ENCODE measurements at places on chromosomes 2 and 18.

DNA sequence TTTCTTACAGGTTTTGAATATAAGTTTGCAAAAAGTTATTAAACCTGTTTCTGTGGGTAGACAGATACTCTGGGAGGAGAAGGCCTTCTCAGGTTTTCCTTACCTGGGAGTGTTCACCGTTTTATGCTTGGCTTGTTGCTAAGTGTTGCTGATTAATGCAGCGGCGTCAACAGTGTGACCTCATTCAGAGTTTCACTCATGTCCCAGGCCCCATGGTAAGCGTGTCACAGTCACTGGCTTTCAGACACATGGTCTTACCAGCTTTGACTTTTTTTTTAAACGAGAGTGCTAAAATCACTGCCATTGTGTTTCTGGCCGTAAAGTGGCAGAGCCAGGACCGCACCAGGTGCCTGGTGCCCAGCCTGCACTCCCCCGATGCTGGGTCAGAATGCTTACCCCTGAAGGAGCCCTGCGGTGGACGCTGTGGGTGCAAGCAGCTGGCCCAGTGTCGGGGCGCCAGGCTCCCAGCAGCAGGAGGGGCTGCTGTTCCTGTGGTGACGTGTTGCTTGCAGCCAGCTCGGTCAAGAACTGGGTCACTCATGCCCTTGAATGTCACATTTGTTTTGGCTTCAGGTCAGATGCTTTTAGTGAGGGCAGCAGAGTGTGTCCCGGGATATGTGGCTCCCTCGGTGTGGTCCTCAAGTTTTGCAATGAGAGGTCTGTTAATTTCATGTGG lies 3.5 kb downstream of the CAPN10 start:
- no peak for DNase-seq

GRCh38 chr2:134499307-134499926 lies 219.4 kb downstream of the TMEM163 start:
- no peak for DNase-seq

GRCh38 chr18:47709556-47709955 lies 220.9 kb downstream of the SMAD2 start:
- no peak for DNase-seq

- no peak for DNase-seq
These were observed 13.4 kb upstream of the CELF4 start for GRCh38 chr18:37578886-37579513.

DNA sequence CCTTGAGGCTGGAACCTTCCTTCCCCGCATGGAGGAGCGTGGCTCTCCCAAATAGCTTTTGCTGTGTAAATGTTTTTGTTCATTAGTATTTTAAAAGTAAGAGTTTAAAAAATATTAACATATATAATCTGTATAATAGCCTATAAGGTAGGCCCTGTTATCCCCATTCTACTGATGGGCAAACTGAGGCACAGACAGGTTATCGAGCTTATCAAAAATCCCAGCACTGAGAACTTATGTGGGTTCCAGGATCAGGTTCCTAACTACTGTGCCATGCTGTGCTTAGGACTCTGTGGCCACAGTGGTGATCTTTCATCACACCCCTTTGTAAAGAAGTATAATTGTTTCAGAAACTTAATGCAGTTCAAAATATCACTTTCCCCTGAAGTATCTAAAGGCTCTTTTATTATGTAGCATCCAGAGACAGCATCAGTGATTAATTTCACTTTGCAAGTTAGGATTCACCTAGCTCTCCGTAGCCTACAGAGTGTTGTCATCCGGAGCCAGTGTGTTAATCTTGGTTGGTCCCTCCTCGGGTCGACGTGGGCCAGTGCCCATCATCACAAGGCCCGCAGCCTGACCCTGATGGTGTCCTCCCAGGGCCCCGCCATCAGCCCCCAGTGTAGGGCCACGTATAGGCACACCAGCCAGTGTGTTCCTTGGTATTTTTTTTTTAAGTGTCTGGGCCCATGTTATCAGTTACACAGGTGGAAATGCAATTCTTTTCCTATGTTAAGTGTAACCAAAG lies 28.7 kb downstream of the CABLES1 start:
- DNase-seq: no peak

- no peak for DNase-seq
These were observed 718.7 kb upstream of the SLC8A1 start for GRCh38 chr2:41170589-41170988.

DNA sequence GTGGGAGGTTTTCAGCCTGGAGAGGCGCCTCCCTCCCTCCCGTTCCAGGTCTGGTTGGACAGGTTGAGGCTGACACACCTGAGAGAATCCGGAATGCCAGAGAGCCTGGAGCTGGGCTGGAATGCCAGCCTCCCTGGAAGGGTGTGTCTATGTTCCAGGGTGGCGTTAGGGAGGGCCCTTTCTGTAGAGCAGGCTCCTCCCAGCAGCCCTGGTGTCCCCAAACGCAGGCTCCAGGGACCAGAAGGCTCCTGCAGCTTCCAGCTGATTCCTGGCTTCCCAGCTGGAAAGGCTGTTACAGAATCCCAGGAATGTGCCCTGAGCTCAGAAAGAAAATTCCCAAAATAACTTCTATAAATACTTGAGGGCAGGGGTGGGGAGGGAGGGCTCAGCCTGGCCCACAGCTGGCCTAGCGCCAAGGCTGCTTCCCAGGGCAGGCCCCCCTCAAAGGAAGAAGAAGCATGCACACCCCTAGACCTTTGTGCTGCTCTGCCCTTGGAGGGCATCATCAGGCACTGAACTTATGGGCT lies 85.4 kb downstream of the STPG4 start:
- no peak for DNase-seq

- no peak for DNase-seq
These were observed 3.9 kb downstream of the NEB start for GRCh38 chr2:151730262-151730975.

DNA sequence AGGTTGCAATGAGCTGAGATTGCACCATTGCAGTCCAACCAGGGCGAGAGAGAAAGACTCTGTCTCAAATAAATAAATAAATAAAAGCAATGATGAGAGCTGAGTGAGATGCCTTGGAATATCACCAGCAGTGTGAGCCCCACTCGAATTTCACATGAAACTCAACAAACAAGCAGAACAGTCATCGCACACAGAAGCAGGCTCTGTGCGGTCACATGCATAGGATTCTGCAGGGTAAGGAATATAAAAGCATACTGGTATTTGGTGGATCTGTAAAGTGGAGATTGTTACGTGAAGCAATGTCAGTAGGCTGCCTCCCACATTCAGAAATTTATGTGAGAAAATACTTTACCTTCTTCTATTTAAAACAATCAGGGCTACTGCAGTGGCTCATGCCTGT lies 18.0 kb upstream of the AP1S3 start:
- no peak for DNase-seq

DNA sequence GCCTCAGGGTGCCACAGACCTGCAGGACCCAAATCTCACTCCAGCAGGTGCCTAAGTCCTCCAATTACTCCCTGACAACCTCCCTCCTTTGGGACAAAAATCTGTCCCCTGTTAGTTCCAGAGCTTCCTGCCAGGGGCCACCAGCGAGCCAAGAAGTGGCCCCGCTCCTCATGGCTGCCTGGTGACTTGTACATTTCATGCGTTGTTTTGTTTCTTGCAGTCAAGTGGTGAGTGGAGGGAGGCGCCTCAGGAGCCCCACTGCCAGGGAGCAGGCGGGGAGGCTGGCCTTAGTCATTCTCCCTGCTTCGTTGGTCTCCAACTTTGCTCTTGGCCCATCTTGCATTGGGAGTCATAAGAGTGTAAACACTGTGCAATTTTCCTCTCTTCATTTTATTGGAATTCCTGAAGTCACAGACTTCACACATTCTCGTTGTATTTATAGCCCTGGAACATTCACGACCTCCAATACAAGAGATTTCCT lies 81.3 kb downstream of the KCNF1 start:
- no peak for DNase-seq

DNA sequence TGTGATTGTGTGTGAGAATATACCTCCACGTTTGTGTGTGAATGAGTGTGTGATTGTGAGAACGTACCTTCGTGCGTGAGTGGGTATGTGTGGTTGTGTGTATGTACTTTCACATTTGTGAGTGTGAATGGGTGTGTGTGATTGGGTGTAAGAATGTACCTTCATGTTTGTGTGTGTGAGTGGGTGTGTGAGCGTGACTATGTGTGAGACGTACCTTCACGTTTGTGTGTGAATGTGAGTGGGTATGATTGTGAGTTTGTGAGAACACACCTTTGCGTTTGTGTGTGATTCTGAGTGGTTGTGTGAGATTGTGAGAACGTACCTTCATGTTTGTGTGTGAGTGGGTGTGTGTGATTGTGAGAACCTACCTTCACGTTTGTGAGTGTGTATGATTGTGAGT lies 5.8 kb upstream of the ADCY3 start:
- DNase-seq: no peak

DNA sequence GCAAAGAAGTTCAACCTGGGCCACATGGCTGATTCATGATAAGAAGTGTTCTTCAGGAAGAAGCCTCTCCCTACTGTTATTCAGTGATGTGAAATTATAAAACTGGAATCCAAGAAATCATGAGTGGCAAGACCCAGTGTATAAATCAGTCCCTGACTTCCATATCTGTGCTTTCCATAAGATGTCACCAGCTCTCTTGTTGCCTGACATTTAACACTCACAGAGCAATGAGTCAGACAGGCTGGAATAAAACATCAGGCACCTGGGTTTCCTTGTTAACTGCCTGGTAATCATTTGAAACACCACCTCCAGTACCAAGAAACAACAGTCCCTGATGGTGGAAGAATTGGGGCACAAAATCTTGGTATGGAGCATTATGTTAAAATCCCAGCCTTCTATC lies 76.1 kb downstream of the SCG2 start:
- no peak for DNase-seq

- no peak for DNase-seq
These were observed 1529.5 kb downstream of the LRP1B start for GRCh38 chr2:140601342-140601741.

GRCh38 chr18:33745871-33746545 lies 168.0 kb downstream of the ASXL3 start:
- no peak for DNase-seq

DNA sequence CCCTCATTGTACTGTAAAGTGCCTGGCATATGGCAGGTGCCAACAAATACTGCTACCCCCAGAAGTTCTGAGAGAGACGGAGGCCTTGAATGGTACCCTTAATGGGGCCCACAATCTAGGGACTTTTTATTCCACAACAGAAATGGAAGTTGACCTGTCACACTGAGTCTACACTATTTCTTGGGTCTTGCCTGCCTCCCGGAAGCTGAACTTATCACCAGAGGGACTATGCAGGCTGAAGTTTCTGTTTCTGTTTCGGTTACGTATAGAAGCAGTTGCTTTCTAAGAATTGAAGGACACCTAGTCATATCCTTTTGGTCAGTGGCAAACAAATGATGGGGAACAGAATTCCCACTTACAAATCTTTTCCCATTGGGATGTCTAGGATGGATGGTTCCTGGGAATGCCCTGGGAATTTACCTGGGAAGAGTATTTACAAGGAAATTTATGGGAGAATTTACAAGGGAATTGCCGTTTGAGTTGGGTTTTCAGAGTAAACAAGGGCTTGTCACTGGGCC lies 74.2 kb downstream of the HS1BP3 start:
- DNase-seq: peak; percentile 71

GRCh38 chr2:200041639-200042038 lies 86.3 kb downstream of the MAIP1 start:
- no peak for DNase-seq

GRCh38 chr18:79756826-79757225 lies 40.9 kb upstream of the KCNG2 start:
- DNase-seq: no peak

GRCh38 chr2:117717072-117717471 lies 97.4 kb upstream of the DDX18 start:
- DNase-seq: no peak

- DNase-seq: no peak
These were observed 48.1 kb upstream of the GALR1 start for GRCh38 chr18:77201506-77201905.

GRCh38 chr2:11592671-11593574 lies 59.1 kb downstream of the GREB1 start:
- DNase-seq: no peak

GRCh38 chr18:2985628-2986027 lies 27.3 kb downstream of the LPIN2 start:
- DNase-seq: peak; percentile 75

DNA sequence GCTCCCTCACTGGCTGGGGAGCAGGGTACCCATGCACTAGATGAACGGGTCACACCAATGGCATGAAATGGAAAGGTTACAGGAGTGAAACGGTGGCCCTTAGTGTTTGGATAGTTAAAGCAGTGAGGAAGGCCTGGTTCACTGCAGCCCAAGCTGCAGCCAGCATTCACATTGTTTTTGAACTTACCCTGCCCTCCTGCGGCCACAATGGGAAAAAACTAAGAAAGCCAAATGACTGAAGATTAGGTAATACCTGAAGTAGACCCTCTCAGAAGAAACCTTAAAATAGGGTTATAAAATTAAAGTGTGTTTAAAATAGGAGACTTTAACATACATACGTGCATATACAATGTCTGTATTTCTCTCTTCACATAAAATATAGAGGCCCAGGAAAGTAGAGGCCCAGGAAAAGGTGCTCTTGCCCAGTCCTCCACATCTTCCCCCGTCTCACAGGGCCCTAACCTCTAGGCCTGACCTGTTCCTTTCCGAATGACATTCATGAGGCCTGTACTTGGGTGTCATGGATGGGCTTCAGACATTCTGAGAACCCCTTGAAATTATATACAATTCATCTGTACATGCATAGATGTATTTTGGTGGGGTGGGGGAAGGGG lies 33.3 kb downstream of the DOK1 start:
- DNase-seq: peak; percentile 71
